A549 treated with RU486 at 1 μM for 4 hours (cell line): ENCODE measurements at places on chromosomes 16 and 17. TPM values are rescaled to one million over a fixed set of nuclear protein-coding genes. Genes with fewer than 3 reads are reported as not detected.

Gene AIPL1
- total RNA-seq = not detected in 5 replicates

Gene CHP2
- total RNA-seq = not detected in 5 replicates

Gene KCNJ12
- 0.71 to 1.2 TPM (median 1.2 TPM) in 5 replicates for total RNA-seq

Gene SLC38A8
- total RNA-seq = not detected in 5 replicates

Gene TBX4
- 0.06 to 0.14 TPM (median 0.11 TPM) in 4 of 5 replicates, not detected in the other for total RNA-seq

Gene CCL5
- total RNA-seq = 0.88 to 2.2 TPM (median 1.5 TPM) in 5 replicates

Gene CALB2
- total RNA-seq = 6.7 to 9.8 TPM (median 7.3 TPM) in 5 replicates
